ENCODE measurements at places on chromosomes 3 and 15.

- no peak for DNase-seq
Measured at GRCh38 chr3:128066114-128066513, 13.9 kb downstream of the SEC61A1 start.

DNA sequence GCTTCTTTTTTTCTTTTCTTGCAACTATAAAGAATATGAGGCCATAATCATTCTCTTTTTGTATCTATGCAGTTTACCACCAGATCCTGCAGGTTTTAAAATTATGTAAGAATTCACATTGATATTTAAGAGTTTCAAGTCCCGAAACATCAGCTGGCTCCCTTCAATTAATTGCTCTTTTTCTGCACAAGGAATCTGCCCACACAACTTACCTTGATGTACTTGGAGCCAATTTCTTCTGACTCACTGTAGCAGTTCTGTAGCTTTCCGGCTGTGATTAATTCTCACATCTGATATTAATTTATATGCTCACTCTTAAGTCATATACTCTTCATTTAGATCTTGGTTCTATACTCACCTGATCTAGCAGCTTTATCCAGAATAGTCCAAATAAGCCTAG is 781.8 kb downstream of the CADM2 start:
- no peak for DNase-seq

- no peak for DNase-seq
Measured at GRCh38 chr3:23444386-23444785, 241.3 kb downstream of the UBE2E2 start.

DNA sequence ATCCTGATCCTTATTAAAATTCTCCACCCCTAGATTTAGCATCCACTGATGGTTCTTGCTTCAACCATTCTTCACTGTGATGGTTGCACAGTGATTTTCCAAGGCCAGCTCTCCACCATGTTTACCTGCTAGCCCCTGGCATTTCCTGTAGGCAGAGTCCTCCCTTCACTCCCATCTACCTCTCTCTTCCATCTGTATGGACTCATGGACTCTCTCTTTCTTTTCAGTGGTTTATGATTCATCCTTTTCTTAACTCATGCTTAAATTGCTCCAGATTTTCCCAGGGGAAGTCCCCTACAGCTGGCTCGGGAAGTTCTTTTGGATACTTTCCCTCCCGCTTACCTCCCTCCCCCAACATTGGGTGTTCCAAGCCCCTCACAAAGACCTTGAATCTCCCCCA is 18.7 kb downstream of the TGM4 start:
- no peak for DNase-seq

DNA sequence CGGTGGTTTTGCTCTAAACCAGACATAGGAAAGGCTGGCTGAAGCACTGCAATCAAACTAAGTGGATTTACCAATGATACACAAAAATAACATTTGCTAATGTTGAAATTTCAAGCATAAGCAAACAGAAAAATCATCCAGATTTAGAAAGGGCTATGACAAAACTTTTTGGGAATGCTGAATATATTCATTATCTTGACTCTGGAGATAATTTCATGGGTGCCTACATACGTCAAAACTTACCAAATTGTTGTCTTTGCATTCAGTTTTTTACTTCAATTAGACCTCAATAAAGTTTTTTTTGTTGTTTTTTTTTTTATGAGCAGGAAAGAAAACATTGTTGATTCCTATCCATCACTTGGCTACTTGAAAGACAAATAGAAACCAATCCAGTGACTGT is 140.8 kb downstream of the NR2E3 start:
- DNase-seq = no peak

- DNase-seq = no peak
Measured at GRCh38 chr15:32872621-32873283, 154.9 kb downstream of the GREM1 start.

GRCh38 chr15:55222588-55222987 is 25.8 kb upstream of the RSL24D1 start:
- DNase-seq = no peak

- peak; percentile 56 for DNase-seq
Measured at GRCh38 chr3:48194446-48195071, 6.3 kb upstream of the CDC25A start.

GRCh38 chr15:28208583-28208982 is 109.5 kb upstream of the OCA2 start:
- no peak for DNase-seq

GRCh38 chr15:60895986-60896385 is 333.1 kb downstream of the RORA start:
- no peak for DNase-seq

- no peak for DNase-seq
Measured at GRCh38 chr3:20316238-20316637, 130.2 kb upstream of the SGO1 start.

- no peak for DNase-seq
Measured at GRCh38 chr3:16504242-16504641, 9.3 kb downstream of the RFTN1 start.

- no peak for DNase-seq
Measured at GRCh38 chr15:57327985-57328471, 48.3 kb upstream of the CGNL1 start.

- DNase-seq = no peak
Measured at GRCh38 chr15:89003865-89004725, 84.2 kb upstream of the ABHD2 start.

DNA sequence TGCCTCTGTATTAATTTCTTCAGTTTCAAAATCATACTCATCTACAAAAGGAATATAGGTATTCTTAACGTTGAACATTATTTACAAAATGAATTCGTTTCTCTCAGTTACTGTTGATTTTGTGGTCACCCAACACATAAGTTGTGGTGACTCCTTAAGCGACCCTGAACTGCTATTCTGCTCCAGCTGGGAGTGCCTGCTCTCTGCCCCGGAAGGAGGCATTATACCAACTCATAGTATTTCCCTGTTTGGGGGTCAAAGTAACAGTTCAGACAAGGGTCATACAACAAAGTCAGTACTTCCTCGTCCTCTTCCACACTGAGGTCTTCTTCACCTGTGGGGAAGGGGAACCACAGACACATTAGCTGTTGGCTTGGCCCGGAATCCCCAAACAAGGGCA is 75.7 kb upstream of the FAM3D start:
- DNase-seq = no peak

DNA sequence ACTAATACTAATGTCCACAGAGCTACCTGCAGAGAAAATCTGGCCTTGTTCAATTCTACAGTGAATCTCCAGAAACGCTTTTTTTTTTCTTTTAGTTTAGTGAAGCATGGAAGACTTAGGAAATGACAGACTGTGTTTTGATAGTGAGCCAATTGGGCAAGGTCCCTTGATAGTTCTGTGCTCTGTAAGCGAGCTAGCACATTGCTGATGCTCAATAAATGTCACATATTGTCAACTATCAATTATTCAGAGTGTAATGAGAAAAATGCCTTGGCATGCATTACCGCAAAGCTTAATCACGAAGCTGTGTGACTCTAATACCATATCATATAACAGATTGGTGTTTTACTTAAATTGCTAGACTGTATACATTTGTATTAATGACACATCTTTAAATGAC is 5.2 kb upstream of the C3orf85 start:
- no peak for DNase-seq

- no peak for DNase-seq
Measured at GRCh38 chr15:50330921-50331320, 24.1 kb downstream of the GABPB1 start.

GRCh38 chr15:52144656-52145178 is 32.1 kb upstream of the BCL2L10 start:
- peak; percentile 26 for DNase-seq

DNA sequence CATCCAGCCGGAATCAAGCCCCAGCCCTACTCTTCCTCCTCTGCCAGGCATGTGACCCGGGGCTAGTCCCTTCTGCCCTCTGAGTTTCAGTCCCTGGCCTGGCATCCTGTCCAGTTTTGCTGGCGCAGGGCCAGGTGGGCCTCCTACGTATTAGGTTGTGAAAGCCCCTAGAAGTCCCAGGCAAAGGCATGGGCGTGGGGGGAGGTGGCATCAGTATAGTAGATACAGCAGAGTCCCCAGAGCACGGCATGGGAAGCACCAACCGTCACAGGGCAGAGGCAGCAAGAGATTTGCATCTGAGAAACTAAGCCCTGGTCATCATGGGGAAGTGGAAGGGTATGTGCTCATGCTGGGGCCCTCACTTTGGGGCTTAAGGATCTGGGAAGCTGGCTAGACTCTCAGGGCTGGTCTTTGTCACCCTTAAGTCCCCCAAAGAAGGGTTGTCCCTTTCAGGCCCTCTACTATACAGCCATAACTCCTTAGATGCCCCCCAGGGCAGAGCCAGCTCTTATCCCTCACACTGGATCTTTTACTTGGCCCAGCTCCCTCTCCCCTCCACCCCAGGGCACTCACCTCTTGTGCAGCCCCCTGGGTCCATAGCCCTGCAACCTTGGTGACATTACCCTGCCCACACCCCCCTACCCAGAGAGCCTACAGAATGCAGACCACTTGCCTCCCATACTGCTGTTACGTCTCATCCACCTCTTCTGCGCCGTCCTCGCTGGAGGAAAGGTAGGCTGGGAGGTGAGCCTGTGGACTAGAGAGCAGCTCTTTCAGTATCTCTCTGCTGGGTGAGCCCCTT is 11.3 kb downstream of the NBEAL2 start:
- DNase-seq = no peak

GRCh38 chr15:61169275-61169903 is 59.7 kb downstream of the RORA start:
- no peak for DNase-seq

DNA sequence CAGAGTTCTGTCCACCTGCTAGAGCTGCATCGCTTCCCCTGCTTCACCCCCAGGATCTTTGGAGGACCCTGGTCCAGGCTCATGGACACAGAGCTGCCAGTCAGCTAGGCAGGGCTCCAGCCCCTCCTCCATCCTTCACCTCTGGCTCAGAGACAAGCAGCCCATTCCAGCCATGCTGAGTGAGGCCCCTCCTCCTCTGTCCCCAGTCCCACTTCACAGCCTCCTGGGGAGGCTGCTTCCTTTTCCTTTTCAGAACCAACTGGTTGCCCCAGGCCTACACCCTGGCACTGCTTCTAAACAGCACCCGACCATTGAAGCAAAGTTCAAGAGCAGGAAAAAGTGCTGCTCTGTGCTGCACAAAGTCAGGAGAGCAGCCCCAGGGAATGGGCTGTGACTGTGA is 22.2 kb downstream of the IQSEC1 start:
- no peak for DNase-seq

DNA sequence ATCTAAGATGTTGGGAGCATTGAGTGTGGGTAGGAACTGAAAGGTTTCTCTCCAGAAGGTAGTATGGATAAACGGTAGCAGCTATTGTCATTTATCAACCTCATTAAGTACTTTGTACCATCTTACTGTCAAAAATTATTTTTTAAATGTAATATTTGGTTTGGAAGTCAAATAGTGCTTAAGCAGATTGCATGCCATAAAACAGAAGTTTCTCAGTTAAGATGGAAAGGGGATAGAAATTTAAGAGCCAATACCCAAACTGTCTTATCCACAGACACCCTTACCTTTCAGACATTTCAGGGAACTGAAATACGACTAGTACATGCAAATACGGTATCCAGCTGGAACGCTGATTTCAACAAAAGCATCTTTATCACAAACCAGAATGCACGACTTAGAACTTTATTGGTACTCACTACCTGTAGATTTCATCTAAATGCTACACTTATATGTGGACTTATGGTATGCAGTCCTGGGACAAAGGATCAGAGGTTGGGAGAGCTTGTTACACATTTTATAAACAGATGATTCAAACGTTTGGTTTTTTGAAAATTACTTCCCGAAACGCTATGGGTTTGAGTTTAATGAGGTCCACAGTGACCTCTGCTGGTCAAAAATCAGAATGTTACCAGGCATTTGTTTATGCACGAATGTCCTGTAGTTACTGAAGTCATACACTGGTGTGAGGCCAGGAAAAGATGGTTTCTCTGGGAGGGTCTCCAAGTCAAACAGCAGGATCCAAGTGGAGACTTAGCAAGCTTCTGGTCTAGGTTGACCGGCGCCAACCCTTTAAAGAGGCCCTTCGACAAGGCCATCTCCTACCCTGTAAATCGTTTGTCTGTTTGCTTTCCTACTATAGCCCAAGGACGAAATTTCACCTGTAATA is 45.7 kb upstream of the DUT start:
- peak; percentile 62 for DNase-seq

DNA sequence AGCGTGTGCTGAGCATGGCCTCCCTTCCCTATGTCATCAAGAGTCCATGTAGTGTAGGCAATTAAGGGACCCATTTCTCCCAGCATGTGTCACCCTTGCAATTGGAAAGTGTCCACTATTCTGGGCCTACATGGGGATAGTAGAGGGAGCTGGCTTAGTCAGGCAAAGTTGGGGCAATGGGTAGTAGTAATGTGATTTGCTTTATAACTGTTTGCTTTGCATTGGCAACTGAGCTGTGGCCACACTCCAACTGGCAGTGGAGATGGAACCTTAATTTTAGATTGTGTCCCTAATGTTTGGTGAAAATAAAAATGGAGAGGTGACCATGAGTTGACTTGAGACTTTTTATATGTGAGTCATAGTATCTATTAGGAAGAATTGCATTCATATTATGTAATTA is 97.7 kb upstream of the SAMMSON start:
- no peak for DNase-seq

- no peak for DNase-seq
Measured at GRCh38 chr3:35187908-35188307, 451.4 kb upstream of the ARPP21 start.

Measured in kidney capillary endothelial cell (primary cell).